ENCODE measurements at places on chromosomes 6 and 20. TPM values are rescaled to one million over a fixed set of nuclear protein-coding genes. Genes with fewer than 3 reads are reported as not detected.

Gene GHRH
- not detected for total RNA-seq

DNA sequence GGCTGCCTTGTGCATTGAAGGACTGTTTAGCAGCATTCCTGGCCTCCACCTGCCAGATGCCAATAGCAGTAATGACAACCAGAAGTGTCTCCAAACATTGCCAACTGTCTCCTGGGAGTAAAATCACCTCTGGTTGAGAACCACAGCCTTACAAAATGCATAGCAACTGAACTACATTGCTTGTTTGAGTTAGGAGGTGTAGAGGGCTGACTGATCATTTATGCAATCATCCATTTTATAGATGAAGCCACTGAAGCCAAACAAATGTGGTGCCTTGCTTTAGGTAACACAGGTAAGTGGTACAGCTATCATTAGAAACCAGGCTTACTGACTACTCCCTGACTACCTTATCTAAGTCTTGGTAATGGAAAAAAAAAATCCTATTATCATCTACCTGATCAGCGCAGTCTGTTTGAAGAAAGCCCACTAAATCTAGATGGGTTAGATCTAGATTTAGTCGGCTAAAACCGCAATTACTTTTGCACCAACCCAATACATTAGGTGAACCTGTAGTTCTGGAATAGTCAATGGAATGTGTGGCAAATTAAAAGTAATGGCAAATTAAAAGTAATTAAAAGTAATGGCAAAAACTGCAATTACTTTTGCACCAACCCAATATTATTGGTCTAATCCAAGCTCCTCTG, 47.7 kb upstream of the F13A1 start:
- H3K4me3 ChIP-seq = no peak overlapping the region
- peaks cover 2% of the 10 kb centered on the region for H3K4me1 ChIP-seq
- H3K27me3 ChIP-seq = no peaks in the 10 kb centered on the region
- H3K27ac ChIP-seq = no peak overlapping the region

DNA sequence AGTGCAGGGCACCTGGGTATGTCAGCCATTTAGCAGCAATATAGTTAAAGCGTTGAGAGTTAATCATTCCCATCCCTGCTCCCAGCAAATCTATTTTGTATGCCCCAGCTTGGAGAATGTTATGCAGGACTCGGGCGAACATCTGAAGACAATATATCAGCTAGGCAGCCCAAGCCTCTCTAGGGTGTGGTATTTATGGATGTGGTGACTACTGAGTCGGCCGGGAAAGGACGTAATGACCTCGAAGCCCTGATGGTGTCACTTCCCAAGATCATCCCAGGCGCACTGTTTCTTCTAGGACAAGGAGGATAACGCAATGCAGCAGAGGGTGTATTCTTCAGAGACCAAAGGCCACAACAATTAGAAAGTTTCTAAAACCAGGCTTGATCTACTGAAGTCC, 63.6 kb upstream of the FAM184A start:
- no peak for DNase-seq
- no peak overlapping the region for H3K27ac ChIP-seq
- peaks cover 8% of the 10 kb centered on the region for H3K4me1 ChIP-seq
- H3K36me3 ChIP-seq = no peaks in the 10 kb centered on the region

Gene REPS1
- 31.8 TPM for total RNA-seq

Data from left lung (tissue), 14 donors.